ENCODE measurements at places on chromosomes 3 and 15. TPM values are rescaled to one million over a fixed set of nuclear protein-coding genes. Genes with fewer than 3 reads are reported as not detected.

ITPKA gene
- 20.0 TPM for total RNA-seq

SOX14 gene
- not detected for total RNA-seq

OR5K2 gene
- total RNA-seq, result not detected

ABI3BP gene
- not detected for total RNA-seq

P3H2 gene
- 56.7 TPM for total RNA-seq

CHRD gene
- 1.8 TPM for total RNA-seq

TM4SF18 gene
- 13.4 TPM for total RNA-seq

LOXL1 gene
- total RNA-seq, result 77.4 TPM

GOLGA6L9 gene
- 1.4 TPM for total RNA-seq

DNAH12 gene
- total RNA-seq, result not detected

TRMT10C gene
- total RNA-seq, result 44.8 TPM

ALDH1L1 gene
- total RNA-seq, result not detected

DLL4 gene
- total RNA-seq, result 0.62 TPM

GOLGA6D gene
- total RNA-seq, result not detected

TGM5 gene
- total RNA-seq, result not detected

INTS14 gene
- total RNA-seq, result 46.2 TPM

PAQR5 gene
- under 0.01 TPM for total RNA-seq

CA12 gene
- 3.8 TPM for total RNA-seq

TLR9 gene
- not detected for total RNA-seq

CTXN2 gene
- not detected for total RNA-seq
